Cardiac septum (tissue), 1 donor: ENCODE measurements at places on chromosomes 16 and 17.
A peak's percentile ranks its signal among the peaks of the same experiment; 100 is the strongest.

DNA sequence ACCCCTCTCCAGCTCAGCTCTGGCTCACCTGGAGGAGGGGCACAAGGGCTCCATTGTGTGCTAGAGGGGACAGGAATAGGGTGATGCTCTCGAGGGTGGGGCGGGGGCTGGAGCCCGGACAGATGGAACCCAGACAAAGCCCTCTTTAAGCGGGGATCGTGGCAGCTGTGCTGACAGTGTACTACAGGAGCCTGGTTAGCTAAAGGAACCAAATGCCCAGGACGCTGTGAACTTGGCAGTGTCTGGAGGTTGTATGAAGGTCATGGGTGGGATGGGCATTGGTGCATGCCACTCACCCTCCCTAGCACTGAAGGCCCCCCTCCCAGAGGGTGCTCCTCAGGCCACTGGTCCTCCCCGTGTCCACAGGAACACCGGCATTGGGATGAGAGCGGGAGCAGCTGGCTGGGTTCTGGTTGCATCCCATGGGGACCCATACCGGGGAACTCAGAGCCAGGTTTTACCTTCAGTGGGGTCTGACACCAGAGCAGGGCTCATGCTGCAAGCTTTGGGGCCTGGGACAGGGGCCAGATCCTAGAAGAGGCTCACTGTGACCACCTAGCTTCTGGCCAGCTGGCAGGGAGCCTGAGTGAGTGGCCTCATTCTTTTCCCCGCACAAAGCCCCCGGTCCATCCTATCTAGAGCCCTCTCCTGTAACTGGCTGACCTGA is 11.9 kb downstream of the KIF19 start:
- DNase-seq, result no peak

DNA sequence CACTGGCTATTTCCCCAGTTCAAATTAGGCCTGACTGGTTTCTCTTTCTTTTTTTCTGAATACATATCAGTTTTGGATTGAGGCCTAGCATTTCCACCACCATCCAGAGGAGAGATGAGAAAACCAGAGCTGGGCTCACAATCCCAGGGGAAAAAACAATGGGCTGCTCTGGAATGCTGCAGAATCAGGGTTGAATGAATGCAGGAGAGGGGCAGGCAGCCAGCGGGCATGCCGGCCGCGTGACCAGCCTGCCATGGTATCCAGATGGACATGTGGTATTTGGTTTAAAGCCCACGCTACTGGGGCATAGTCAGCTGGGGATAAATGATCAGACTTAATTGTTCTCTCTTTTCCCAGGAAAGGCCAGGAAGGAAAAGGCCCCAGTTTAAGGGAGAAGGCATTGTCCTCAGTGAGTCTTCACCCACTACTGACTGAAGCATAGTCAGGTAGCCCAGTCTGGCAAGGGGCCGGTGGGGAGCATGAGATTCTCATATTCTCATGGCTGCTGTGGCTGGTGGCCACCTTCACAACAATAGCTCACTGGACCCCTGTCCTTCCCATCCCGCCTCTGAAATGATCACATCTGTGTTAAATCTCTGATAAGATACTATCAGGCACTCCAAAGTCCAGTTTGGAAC is 38.7 kb upstream of the RHOT1 start:
- DNase-seq, result no peak

DNA sequence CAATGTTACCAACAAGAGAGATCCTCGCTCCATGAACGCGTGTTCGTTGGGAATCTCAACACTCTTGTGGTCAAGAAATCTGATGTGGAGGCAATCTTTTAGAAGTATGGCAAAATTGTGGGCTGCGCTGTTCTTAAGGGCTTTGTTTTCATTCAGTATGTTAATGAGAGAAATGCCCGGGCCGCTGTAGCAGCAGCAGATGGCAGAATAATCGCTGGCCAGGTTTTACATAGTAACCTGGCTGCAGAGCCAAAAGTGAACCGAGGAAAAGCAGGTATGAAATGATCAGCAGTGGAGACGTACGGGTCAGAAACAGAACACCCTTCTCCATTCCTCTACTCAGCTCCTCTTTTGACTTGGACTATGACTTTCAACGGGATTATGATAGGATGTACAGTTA is 13.3 kb downstream of the SOCS1 start:
- no peak for DNase-seq

GRCh38 chr16:31367853-31368252 is 12.9 kb downstream of the ITGAX start:
- DNase-seq, result no peak

DNA sequence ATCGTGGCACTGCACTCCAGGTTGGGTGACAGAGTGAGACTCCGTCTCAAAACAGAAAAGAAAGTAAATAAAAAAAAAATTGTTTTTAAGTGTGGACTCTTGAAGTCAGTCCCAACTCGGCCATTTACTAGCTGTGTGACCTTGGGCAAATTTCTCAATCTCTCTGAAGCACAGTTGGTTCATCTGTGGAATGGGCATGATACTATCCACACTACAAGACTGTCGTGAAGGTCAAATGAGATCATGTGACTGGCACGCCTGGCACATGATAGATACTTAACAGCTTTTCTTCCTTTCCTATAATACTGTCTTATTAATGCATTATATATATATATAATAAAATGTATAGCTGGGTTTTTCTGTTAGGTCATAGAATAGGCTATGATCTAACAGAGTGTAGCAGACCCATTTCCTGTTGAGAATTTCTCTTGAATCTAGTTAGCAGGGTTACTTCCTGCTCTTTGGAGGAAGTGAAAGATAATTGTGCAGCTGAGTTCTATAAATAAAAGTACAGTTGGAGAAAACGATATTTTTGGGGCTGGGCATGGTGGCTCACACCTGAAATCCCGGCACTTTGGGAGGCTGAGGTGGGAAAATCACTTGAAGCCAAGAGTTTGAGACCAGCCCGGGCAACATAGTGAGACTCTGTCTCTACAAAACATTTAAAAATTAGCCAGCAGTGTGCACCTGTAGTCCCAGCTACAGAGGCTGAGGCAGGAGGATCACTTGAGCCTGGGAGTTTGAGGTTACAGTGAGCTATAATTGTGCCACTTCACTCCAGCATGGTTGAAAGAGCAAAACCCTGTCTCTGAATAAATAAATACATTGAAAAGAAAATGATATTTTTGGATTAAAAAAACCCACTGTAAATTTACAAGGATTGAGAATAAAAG is 7.3 kb downstream of the MILR1 start:
- DNase-seq, result no peak

GRCh38 chr17:43591779-43592562 is 45.8 kb upstream of the ETV4 start:
- peak; percentile 88 for DNase-seq

- no peak for DNase-seq
Measured at GRCh38 chr17:19002805-19003542, 1.6 kb downstream of the FAM83G start.

DNA sequence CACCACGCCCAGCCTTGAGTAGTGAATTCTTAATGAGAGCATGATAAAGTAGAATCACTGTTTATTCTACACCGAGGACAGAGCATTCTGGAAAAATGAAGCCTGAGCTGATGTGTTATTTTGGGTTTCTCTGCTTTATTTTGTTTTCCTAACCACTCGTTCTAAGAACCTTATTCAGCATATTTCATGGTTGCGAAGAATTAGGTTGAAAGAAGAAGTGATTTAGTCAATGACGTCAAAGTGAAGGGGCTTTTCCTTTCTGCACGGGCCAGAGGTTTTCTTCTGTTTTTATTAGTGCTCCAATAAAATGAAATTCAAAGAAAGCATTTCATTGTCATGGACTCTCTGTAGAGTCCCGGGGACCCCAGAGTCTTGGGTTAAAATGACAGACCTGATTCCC is 178.5 kb downstream of the MAF start:
- DNase-seq, result peak; percentile 5

DNA sequence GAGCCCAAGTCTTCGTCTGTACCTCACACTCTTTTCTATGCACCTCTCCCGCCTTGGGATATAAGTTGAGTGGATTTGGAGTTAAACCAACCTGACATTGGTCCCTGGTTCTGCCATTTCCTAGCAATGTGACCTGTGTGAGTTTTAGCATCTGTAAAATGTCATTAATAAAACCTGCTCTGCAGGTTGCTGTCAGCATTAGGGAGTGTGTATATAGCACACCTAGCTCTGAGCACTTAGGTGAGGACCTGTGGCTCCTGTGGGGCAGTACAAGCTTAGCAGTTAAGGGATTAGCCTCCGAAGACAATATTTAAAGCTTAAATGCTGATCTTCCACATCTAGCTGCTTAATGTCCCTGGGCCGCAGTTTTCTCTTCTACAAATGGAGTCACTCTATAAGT is 248.0 kb downstream of the TMEM114 start:
- no peak for DNase-seq

GRCh38 chr17:61414141-61414935 is 14.7 kb downstream of the TBX2 start:
- DNase-seq, result no peak

- DNase-seq, result no peak
Measured at GRCh38 chr16:2787406-2787805, at the start of gene PRSS33. TSS of gene PRSS33 (minus strand) at chr16:2787560. CDS start at chr16:2786547, 1,013 bp downstream.

DNA sequence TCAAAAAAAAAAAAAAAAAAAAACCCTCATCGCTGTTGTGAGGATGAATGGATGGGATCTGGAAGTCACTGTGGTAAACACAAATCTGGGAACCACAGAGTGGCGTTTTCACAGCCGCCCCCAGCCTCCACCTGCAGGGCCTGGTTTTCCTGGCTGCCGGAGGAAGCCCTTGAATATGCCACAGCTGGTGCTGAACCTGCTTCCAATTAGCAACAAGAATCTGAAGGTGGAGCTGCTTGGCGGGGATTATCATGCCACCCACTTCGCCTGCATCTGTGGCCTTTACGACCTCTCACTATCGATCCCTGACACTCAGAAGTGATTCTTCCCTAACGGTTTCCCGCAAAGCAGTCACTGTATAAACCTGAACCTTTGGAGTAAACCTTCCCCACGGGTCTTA is 16.1 kb downstream of the MRM3 start:
- DNase-seq, result no peak

DNA sequence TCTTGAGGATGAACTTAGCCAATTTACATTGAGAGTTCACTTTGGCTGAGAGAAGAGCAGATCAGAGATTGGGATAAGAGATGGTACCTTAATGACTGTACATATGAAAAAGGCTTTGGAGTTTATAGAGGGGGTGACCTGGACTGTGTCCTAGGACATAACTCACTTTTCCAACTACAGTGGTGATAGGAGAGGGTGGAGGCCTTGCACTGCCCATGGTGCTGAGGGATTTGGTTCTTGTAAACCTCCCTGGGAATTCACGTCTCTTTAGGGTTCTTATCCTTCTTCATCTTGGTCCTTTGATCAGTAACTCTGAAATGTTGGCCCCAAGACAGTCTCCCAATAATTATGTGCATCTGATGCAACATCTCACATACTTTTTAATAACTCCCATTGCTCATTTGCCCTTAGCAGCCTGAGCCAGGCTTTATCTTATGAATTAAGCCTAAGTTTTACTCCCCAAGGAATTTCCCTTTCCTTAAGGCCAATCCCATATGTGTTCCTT is at the start of gene OR4D1:
Gene OR4D1, plus strand, starts transcription at position 455 of the 505 bp plus-strand sequence. CDS start 6,770 bp downstream, outside the sequence.
- no peak for DNase-seq

DNA sequence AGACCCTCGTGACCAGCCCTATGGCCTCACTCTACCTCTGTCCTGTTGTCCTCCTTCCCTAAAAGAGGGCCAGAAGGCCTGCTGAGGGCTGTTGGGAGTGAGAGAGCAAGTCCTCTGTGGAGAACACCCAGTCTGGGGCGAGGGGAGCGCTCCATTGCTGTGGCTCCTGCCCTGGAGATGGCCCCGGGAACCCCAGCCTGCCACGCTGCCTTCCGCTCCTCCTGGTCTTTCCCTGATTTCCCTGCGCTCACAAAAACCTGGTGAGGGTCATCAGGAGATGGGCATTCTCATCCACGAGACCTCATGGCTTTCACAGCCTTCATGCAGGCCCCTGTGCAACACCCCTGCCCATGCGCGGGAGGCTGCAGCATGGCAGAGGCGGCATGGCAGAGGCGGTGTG is 21.2 kb downstream of the DRC3 start:
- no peak for DNase-seq

DNA sequence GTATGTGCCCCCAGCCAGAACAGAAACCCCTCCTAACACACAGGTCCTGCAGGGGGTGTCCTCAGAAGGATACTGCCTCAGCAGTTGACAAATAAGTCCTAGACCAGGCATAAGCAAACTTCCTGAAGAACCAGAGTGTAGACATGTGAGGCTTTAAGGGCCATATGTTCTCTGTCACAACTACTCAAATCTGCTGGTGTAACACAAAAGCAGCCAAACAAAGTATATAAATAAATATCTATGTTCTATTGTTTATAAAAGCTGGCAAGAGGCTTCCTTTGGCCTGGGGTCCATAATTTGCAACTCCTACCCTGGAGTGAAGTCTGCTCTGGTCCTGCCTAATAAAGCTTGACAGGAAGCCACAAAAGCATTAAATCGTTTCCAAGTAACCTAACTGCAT is 9.9 kb downstream of the FAM83G start:
- DNase-seq, result no peak

GRCh38 chr16:57611181-57611580 is 17.2 kb upstream of the ADGRG1 start:
- DNase-seq, result no peak

- no peak for DNase-seq
Measured at GRCh38 chr16:1208239-1208830, 16.7 kb downstream of the TPSG1 start.

GRCh38 chr16:2425008-2425518 is 4.2 kb upstream of the CCNF start:
- DNase-seq, result no peak

GRCh38 chr17:48561884-48562810 is 16.0 kb downstream of the HOXB4 start:
- no peak for DNase-seq

DNA sequence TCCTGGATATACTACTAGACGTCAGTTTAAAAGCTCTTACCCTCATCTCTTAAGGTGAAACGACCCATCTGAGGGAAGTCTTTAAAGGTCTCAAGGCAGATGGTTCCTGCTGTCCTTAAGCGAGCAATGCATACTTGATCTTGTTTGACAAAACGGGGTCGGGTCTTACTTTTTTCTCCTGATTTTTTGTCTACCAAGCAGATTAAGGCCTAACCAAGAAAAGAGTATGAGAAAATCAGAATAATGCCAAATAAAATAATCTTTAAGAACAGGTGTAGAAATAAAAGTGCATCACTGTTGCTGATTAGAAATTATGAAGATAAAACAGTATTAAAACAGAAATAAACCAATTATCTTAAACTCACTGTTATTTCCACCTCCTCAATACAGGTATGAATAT is 24.4 kb upstream of the RSL1D1 start:
- DNase-seq, result no peak

DNA sequence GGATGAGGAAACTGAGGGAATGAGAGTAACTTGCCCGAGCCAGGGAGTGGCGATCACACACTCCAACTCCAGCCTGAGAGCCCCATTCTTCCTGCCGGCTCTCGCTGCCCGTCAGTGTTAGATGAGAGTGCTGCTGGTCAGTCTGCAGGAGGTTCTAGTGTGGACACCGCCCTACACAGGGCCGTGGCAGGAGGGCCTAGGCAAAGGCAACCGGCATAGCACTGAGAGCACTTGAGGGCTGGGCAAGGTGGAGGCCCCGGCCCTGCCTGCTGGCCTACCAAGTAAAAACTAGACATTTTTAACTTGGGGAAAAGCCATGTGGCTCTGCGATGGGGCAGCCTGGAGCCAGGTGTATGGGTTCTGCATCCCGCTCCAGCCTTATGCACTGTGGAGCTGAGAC is 354.8 kb downstream of the SEC14L1 start:
- DNase-seq, result peak; percentile 50

- no peak for DNase-seq
Measured at GRCh38 chr16:49781401-49781800, 74.5 kb downstream of the ZNF423 start.

GRCh38 chr16:3158510-3159314 is 23.9 kb downstream of the ZNF213 start:
- DNase-seq, result peak; percentile 91
